Osteoblast (primary cell): ENCODE measurements at places on chromosomes 16 and 17. TPM values are rescaled to one million over a fixed set of nuclear protein-coding genes. Genes with fewer than 3 reads are reported as not detected.

The RAMP2 gene
- total RNA-seq: not detected in 2 replicates

The KRTAP4-1 gene
- total RNA-seq: not detected in 2 replicates

DNA sequence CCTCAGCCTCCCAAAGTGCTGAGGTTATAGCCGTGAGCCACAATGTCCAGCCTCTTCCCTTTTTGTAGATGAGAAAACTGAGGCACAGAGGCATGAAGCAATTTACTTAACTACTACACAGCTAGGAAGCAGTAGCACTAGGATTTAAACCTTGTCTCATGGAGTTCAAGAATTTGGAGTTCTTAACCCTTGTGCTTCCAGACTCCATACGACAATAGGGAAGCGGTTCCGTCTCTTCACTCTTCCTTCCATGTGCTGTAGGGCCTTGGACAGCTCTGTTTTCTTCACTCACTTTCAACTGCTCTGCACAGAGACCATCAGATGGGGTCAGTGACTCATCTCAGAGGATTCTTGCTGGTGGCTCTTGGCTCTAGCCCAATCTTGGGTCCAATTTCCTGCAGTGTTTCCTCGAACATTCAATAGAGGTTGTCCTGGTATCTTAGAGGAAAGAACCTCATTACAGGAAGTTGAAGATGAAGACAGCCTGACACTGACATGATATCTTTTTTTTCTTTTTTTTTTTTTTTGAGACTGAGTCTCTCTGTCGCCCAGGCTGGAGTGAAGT, 19.3 kb downstream of the ITGAL start:
- DNase-seq: peak; percentile 96

The PTX4 gene
- total RNA-seq: not detected in 2 replicates

DNA sequence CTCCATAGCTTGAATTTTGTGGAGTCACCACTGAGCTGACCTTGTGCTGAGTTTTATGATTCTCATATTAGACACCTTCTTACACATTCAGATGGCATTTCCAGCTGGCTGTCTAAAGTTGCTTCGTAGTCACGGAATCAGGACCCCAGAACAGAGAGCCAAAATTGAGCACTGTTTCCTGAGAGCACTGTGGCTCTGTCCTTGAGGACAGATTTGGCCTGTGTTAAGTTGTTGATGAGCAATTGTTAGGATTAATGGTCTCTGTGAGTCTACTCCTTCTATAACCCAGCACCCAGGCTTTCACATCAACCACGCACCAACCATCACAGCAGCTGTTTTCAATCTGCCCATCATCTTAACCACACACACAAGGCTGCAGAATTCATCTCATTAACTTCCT, 277.5 kb upstream of the HSBP1 start:
- DNase-seq: no peak

GRCh38 chr16:65916995-65917394, 449.5 kb upstream of the CDH5 start:
- DNase-seq: no peak

DNA sequence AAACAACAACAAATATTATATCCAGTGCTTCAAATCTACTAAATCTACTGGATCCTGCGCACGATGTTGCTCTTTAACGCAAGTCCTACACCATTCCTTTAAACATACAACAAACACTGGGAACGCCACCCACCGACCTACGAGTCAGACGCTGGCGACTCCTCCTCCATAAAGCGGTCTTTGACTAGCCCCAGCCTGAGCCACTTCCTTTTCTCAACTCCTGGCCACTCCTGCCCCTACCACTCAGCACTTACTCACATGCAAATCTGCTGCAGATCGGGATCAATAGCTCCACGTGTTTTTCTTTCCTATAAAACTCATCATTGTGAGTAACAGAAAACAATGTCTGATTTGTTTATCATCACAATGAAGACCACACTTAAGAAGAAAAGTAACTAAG, 32.8 kb upstream of the MNT start:
- peak; percentile 52 for DNase-seq

The CIAPIN1 gene
- 39.8 and 45.1 TPM in 2 replicates for total RNA-seq

The PRAC2 gene
- not detected in 2 replicates for total RNA-seq

The KRTAP9-4 gene
- not detected in 2 replicates for total RNA-seq

The ZNF286A gene
- 39.8 and 40.7 TPM in 2 replicates for total RNA-seq

The IL17C gene
- under 0.01 and 0.29 TPM in 2 replicates for total RNA-seq

The PRSS8 gene
- total RNA-seq: not detected in 2 replicates

The KRT222 gene
- under 0.01 TPM in 2 replicates for total RNA-seq

DNA sequence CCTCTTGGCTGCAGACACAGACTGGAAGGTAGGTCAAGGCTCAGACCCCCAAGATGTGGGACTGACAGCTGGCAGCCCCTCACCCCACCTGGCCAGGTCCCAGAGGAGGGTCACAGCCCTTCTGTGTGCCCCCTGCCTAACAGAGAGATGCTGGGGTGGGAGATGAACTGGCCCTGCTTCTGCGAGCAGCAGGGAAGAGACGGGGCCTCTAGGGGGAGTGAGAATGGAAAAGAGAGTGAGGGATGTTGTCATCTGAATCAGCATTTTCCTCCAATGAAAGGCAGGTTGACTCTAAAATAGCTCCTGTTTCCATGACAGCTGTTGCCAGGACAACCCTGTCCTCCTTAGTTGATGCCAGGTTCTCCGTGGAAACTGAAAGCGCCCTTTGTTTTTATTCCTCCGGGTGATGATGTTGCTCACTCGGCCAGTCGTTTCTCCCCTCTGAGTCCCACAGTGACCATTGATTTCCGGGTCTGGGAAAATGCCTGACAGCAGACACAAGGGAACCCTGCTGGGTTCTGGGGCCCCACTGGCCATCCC, 4.9 kb upstream of the NDRG4 start:
- peak; percentile 99 for DNase-seq

GRCh38 chr16:87854053-87854906, 15.0 kb downstream of the SLC7A5 start:
- peak; percentile 88 for DNase-seq

The COG1 gene
- 21.5 and 23.2 TPM in 2 replicates for total RNA-seq

GRCh38 chr16:88768071-88768783, 16.8 kb downstream of the PIEZO1 start:
- peak; percentile 98 for DNase-seq

The RMI2 gene
- 1.4 and 1.8 TPM in 2 replicates for total RNA-seq

DNA sequence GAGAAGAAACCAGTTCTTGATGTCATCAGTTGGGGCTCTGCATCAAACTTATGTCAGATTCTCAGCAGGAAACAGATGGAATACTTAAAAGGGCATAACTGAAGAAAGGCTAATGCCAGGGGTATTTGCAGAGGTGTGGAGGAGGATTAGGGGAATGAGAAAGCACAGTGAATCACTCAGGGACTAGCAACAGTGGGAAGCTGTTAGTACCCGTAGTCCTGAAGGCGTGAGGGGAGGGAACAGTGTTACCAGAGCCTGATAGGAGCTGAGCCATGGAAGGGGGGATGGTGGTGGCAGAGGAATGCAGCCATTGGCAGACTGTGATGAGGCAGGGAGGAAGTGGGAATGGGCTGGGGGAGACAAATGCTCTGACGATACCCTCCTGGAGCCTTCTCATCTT, 162.3 kb downstream of the UTP18 start:
- DNase-seq: no peak
